Iris pigment epithelial cell (primary cell): ENCODE measurements at places on chromosomes 3 and 15.

GRCh38 chr3:183158551-183159006, 4.0 kb downstream of the LAMP3 start:
- peak; percentile 88 for DNase-seq

- no peak for DNase-seq
Measured at GRCh38 chr15:58390118-58390517, 41.7 kb upstream of the LIPC start.

GRCh38 chr3:129316248-129317013, 37.8 kb downstream of the HMCES start:
- DNase-seq: peak; percentile 79

DNA sequence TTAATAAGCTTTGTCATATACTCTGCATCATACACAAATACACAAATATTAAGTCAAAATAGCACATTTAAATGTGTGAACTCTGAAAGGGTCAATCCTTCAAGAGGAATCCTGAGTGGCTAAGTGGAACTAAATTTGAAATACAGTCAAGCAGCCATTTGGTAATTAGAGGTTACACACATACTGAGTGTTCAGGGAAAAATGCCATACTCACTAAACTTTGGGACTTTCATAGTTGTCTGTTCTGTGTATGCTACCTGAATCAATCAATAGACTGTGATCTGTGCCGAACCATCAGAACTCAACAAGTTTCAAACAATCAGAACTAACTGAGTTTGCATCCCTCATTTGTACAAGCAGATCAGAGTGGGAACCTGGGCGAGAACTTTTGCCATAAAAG, 15.3 kb downstream of the ANKRD28 start:
- no peak for DNase-seq
